Activated CD8-positive, alpha-beta T cell treated with anti-CD3 and anti-CD28 coated beads, Interleukin-2, amount 10 ng/mL, durations not matched to agents 7 days and 5 days (primary cell): ENCODE measurements at places on chromosomes 5 and 9. TPM values are rescaled to one million over a fixed set of nuclear protein-coding genes. Genes with fewer than 3 reads are reported as not detected.

The SGCD gene
- not detected for total RNA-seq

The SLC6A18 gene
- total RNA-seq: not detected

The TUT7 gene
- total RNA-seq: 30.8 TPM

The LPAR1 gene
- not detected for total RNA-seq

The SLC27A4 gene
- 21.7 TPM for total RNA-seq

The CCL19 gene
- total RNA-seq: not detected

The SLC27A6 gene
- not detected for total RNA-seq

The STPG3 gene
- not detected for total RNA-seq

The AJM1 gene
- total RNA-seq: 5.6 TPM

The SPARC gene
- total RNA-seq: not detected

The SPOCK1 gene
- total RNA-seq: not detected

The C9orf152 gene
- total RNA-seq: not detected

The TERT gene
- 0.44 TPM for total RNA-seq

The IRX2 gene
- total RNA-seq: not detected

The CDK9 gene
- total RNA-seq: 132 TPM
